ENCODE measurements at places on chromosomes 2 and 18. TPM values are rescaled to one million over a fixed set of nuclear protein-coding genes. Genes with fewer than 3 reads are reported as not detected.

Gene ACVR2A
- total RNA-seq, result 1.4 TPM

Gene LINC00305
- not detected for total RNA-seq

Gene TFCP2L1
- 0.13 TPM for total RNA-seq

Gene TTR
- total RNA-seq, result not detected

Gene VWA3B
- not detected for total RNA-seq

Gene FTCDNL1
- total RNA-seq, result 3.0 TPM

Gene CNGA3
- total RNA-seq, result not detected

Gene EPHA4
- total RNA-seq, result 2.3 TPM
